ENCODE measurements at places on chromosomes 12 and 14.

DNA sequence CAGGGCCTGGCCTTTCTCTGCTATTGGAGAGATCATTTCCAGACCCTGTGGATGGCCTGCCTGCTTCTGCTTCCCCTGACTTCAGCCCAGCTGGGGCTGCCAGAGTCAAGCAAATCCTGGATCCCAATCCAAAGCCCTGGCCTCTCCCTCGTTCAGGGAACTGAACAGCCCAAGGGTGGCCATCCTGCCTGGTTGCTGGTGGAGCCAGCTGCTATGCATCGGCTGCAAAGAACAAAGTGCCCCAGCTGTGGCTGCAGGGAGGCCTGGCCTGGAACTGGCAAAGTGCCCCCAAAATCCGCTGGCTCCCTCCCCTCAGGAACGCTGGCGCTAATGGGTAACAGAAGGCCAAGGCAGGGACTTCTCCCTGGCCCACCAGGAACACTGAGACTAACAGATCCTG is 56.4 kb downstream of the LRRC74A start:
- no peak for DNase-seq

GRCh38 chr14:73742520-73743238 is 28.5 kb upstream of the PNMA1 start:
- no peak for DNase-seq

DNA sequence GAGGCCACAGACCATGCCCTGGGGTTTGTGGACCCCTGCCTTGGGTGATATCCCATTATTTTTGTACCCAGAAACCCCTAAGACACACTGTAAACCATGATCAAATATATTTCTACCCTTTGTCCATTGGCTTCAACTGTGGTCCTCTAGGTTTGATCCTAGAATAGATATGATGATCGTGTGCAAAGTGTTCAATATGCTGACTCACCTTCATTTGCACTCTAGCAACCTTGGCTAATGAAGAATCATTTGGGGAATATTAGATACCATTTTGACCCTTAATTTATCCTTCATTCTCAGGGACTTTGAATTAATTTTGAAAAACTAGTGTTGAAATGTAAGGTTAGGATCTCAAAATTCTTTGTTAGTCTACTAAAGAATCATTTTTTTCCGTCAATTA is 73.1 kb upstream of the RAP1B start:
- DNase-seq, result no peak

DNA sequence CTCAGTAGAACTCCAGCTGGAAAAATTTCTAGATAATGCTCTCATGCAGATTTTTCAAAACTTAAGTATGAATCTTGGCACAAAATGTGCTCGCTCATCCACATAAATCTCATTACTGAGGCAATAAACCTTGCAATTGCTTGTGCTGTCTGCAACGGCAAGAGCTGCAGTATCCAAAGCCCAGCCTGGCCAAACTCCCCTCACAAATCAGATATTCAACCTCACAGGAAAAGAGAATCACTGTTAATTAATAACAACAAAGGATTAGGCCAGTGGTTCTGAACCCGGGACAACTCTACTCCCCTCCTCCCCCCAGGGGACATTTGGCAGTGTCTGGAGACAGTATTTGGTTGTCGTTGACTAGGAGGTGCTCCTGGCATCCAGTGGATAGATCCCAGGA is 19.2 kb upstream of the CORO1C start:
- no peak for DNase-seq

- no peak for DNase-seq
Observed at GRCh38 chr12:28156804-28157203, 33.5 kb upstream of the CCDC91 start.

DNA sequence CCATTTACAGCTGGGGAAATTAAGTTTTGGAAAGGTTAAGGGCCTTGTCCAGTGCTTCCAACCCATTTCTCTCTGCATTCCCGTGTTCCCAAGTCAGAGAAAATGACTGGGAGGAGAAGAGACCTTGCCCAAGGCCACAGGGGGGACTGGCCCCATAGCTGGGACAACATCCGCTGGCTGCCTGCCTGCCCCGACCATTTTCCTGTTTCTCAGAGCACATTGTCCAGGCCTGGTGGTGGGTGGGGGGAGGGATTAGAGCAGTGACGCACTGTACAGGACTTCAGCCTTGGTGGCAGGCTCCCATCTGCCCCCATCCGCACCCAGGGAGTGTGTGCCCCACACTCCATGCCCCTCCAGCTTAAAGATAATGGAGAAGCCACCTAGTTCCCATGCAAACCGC is 27.7 kb downstream of the DIO3 start:
- no peak for DNase-seq

All from kidney tubule cell (primary cell).